ENCODE measurements at places on chromosomes 16 and 17. TPM values are rescaled to one million over a fixed set of nuclear protein-coding genes. Genes with fewer than 3 reads are reported as not detected.

GRCh38 chr17:1050996-1051925 lies 54.3 kb downstream of the TIMM22 start:
- no peak for DNase-seq

DNA sequence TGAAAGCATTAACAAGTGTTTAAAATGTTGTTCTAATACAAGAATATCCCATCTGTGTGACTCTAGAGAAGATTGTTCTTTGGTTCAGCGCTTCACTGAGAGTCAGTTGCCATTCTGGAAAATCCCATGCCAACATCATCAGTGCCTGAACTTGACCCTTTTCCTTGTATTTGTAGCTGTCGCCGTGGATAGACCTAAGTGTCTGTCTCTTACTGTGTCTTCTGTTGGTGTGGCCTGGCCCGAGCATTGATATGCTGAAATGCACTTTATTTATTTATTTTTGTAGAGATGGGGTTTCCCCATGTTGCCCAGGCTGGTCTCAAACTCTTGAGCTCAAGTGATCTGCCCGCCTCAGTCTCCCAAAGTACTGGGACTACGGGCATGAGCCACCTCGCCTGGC lies 76.0 kb downstream of the MYH11 start:
- no peak for DNase-seq

DNA sequence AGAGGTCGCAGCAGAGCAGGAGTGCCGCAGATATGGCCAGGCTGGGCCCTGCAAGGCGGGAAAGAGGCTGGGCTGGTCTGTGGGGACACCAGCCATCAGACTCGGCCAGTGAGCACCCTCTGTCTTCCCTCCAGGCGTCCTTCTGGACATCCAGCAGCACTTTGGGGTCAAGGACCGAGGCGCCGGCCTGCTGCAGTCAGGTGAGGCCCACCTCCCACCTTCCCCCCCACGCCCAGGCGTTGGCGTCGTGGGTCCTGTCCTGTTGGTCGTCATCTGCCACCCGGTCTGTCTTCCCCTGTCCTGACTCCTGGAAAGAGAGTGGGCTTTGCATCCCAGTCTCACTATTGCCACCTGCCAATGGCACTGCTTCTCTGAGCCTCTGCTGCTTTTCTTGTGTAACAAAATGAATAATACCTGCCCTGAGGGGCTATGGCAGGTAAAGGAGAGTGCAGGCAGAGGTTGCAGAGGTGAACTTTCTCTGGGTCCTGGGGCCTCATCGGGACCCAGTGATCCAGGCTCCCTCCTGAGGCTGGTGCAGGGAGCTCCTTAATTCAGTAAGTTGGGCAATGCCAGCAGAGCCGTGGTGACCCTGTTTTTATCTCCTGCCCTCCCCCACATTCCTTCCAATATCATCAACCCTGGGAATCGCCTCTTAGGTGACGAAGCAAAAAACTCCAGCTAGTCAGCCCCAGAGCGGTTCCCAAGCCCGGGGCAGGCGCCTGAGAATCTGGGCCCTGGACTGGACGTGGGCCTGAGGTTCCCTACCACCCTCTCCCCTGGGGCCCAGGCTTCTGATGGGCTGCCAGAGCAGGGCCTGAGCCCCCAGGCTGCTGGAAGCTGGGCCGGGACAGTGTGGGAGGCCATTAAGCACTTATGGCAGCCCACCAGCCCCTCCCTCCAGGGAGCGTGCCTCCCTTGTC lies 14.7 kb downstream of the SPNS2 start:
- no peak for DNase-seq

- no peak for DNase-seq
Measured at GRCh38 chr17:50270435-50271362, 3.6 kb upstream of the TMEM92 start.

DNA sequence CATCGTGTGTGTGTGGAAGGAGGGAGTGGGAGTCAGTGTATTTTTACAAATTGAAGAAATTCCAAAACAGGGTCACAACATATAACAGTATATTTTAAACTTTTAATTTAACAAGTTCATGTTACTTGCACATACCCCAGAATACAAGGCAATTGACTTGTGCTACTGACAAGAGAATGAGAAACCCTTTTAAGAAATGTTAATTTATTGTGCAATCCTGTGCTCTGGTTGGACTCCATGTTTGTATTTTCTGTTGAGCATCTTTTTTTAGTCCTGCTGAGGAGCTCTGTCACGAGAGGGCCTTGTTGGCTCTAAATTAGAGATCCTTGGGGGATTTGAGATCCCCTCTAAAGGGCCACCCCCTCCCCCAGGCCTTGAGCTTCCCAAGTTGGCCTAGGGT lies 1.1 kb upstream of the EMP2 start:
- DNase-seq = no peak

- no peak for DNase-seq
Measured at GRCh38 chr17:29733166-29733565, 110.5 kb upstream of the CORO6 start.

DNA sequence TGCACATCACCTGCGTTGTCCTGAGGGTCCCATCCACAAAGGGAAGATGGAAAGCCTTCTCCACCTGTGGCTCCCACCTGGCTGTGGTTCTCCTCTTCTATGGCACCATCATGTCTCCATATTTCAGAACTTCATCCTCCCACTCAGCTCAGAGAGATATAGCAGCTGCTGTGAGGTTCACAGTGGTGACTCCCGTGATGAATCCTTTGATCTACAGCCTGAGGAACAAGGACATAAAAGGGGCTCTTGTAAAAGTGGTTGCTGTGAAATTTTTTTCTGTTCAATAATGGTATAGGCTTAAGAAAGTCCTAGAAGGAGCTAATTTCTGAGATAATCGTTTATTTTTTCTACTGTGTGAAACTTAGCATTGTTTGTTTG lies 18.7 kb downstream of the ZNF200 start:
- no peak for DNase-seq

DNA sequence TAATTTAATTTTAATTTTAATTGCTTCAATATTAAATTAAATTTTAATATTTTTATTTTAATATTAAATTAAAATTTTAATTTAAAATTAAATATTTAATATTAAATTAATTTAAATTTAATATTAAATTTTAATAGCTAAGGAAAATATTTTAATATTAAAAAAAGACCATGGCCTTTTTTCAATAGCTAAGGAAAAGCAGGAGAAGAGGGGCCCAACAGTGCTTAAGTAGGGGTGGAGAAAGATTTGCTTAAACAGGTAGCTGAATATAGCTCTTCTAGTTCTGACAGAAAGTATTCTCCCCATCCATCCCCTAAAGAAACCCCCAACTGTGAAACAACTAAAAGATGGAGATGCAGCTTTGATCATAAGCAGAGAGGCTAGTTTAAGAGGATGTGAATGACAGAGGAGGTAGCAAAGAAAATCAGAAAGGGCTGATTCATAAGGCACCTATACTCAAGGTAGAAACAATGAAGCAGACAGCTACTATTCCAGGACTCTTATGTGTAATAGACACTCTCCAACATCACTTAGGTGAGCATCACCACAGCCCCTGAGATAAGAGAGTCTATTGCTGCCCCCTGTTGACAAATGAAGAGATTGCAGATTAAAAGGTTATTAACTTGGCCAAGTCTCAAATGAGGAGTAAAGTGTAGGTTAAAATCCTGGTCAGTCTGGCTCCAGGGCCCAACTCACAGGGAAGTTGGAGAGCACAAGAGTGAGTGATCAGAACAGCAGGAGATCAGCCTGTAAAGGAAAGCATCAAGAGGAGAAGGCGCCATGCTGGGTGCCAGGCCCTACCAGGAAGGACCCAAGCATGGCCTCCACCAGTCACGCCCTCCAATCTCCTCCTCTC lies 7.8 kb upstream of the RNASEK start:
- DNase-seq = no peak

GRCh38 chr17:74199306-74200092 lies 4.0 kb upstream of the RPL38 start:
- no peak for DNase-seq

DNA sequence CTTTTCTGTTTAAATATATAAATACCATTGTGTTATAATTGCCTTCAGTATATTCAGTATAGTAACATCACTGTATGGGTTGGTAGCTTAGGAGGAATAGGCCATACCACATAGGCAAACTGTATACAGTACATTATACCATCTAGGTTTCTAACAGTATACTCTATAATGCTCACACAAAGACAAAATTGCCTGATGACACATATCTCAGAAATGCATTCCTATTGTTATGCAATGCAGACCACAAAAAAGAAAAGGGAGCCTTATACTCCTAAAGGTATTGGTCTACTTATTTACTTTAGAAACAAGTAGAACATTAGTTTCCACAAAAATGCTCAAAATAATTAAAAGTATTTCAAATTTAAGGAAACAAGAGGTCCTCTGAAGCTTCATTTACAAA lies 47.9 kb downstream of the SETD6 start:
- DNase-seq = peak; percentile 26

- DNase-seq = no peak
Measured at GRCh38 chr17:29120433-29120832, 59.8 kb downstream of the MYO18A start.

DNA sequence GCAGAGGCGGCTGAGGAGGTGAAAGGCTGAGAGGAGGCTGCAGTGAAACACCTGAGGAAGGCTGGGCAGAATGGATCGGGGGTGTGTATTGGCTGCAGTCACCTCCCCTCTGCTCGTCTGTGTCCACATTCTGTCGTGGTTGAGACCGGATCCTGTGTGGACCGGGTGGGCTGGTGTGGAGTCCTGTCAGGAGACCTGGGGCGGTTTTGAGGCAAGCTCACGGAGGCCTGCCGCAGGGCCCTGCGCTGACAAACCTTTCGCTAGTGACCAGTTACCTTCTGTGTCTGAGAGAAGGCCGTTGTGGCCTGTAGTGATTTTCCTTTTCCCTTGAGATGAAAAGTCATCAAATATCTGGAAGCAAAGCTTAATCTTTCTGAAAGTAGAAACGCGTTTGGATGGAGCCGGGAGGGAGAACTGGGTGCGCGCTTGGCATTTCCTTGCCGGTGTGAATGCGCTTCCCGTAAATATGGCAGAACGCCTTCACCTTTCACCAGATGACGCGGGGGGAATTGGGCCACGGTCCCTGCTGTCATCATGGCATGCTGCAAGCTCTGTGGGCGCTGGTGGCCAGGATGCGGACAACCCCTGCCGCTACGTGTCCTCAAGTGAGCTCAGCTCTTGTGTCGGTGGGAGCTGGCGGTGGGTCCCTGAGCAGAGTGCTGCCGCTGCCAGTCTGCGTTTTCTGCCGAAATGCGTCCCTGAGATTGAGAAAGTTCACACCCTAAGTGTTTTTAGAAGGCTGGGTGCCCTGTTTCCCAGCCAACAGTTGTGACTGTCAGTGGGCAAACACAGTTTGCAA lies 6.3 kb downstream of the BANP start:
- no peak for DNase-seq

GRCh38 chr17:74981979-74982662 lies 5.3 kb upstream of the CDR2L start:
- DNase-seq = no peak

Gene RPRML
- total RNA-seq = not detected

Gene DHRS7C
- not detected for total RNA-seq

Gene SLC5A11
- not detected for total RNA-seq

Gene NGFR
- 0.04 TPM for total RNA-seq

Gene TSPAN10
- total RNA-seq = 0.17 TPM

Gene FNDC8
- not detected for total RNA-seq

Gene AIPL1
- not detected for total RNA-seq
